Posterior vena cava (tissue), 2 donors: ENCODE measurements at places on chromosomes 5 and 9. TPM values are rescaled to one million over a fixed set of nuclear protein-coding genes. Genes with fewer than 3 reads are reported as not detected.

DNA sequence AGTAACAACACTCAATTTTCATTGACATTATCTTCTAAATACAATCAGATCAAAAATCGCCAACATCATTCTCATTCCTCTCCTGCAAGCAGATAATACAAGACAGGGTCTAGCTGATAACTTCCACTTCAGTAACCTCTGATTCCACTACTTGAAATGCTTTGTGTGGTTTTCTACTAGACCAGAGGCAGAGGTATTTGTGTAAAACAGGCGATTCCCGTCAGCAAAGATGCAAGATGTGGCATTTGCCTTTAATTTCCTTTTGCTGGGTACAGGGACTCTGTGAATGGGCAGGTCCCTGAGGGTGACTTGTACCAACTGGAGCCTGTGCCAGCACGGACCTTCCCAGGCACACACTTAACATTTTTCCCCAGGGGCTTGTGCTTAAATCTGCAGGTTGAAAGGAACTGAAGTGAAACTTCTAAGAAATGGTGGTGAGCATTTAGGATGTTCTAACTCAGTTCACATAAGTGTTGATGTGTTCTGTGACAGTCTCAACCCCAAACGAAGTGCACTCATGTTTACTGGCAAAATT, 625.5 kb upstream of the WWC1 start:
- DNase-seq, result no peak

- DNase-seq, result no peak
Measured at GRCh38 chr5:109451146-109451545, 41.4 kb upstream of the PJA2 start.

DNA sequence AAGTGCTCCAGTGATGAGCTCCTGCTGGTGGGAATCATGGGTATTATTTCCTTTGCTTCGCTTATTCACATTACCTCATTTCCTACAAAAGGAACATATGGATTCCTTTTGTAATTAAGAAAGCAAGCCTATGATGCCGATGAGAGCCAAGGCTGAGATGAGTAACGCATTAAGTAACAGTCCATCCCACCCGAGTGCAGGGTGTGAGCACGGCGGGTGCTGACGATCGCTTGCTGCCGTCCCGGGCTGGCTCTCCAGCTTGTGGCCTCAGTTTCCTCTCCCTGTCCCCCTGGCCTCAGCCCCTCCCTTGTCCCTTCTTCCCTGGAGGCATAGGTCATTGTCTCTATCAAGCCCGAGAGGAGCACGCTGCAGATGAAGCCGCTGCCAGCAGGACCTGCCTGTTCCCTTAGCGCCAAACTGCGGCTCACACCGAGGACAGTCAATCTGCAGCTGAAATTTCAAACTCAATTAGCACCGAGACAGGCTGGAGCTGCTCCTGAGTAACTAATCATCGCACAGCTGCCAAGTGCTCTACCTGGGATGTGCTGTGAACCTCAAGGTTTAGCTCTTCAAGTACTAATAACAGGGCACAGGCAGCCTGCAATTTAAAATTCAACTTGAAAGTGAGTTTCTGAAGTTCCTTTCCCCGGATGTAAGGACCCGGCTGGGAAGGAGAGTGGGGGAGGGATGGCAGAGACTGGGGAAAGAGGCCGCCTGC, 115.2 kb upstream of the RAPGEF1 start:
- no peak for DNase-seq

GRCh38 chr5:3943859-3944258, 348.2 kb downstream of the IRX1 start:
- no peak for DNase-seq

GRCh38 chr5:38613992-38614836, 57.8 kb upstream of the LIFR start:
- DNase-seq, result no peak

- DNase-seq, result no peak
Measured at GRCh38 chr5:104513121-104513602, 950.6 kb upstream of the NUDT12 start.

GRCh38 chr5:32928761-32929160, 217.6 kb downstream of the NPR3 start:
- DNase-seq, result no peak

- DNase-seq, result no peak
Measured at GRCh38 chr9:68869022-68869421, 144.9 kb downstream of the PRKACG start.

- no peak for DNase-seq
Measured at GRCh38 chr5:146862641-146863040, 15.9 kb downstream of the PPP2R2B start.

- DNase-seq, result no peak
Measured at GRCh38 chr5:103031607-103032006, 88.3 kb downstream of the GIN1 start.

DNA sequence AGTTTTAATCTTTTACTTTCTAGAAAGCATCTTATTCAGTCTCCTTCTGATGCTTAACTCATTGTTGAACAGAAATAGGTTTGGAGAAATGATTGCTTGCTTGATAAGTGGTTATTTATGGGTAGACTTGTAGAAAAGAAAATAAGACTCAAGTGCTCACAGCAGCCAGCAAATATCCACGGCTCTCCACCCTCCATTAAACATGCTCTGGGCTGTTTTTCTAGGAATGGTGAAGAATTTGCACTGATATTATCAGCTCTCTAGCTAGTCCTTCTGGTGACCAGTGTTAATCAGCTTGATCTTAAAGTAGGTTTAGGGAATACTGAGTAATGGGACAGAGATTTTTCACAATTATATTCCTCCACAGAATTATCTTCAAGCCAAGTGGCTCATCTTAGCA, 60.6 kb downstream of the SLC1A3 start:
- DNase-seq, result no peak

DNA sequence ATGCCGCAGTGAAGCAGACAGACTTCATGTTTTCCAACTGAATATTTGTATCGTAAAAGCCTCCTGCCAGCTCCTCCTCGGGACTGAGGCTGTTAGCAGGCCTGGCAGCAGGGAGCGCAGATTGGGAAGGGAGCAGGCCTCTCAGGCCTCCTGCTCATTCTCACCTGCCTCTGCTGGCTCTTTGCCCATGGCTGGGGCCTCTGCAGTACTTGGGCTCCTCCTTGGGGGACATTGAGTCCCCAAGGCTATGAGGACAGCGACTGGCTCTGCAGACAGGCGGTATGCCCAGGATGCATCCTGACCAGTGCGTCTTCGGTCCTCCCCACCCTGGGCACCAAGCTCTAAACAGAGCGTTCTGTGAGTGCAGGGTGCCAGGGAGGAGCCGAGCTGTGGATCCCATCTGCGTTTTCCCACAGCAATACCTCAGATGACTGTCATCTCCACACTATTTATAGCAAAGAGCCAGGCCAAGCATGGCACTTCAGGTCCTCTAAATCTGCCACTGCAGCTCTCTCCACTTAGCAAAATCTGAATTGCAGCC, 38.7 kb downstream of the TSTD2 start:
- no peak for DNase-seq

- no peak for DNase-seq
Measured at GRCh38 chr5:159527546-159528254, 197.4 kb upstream of the IL12B start.

The PCDHAC2 gene
- total RNA-seq, result 0.32 TPM

The ACTBL2 gene
- total RNA-seq, result not detected

The ZNF622 gene
- 21.9 TPM for total RNA-seq

The CARTPT gene
- total RNA-seq, result not detected

The BTNL3 gene
- total RNA-seq, result not detected

The SHROOM1 gene
- 5.2 TPM for total RNA-seq

The PCDHA7 gene
- total RNA-seq, result 0.19 TPM

The S100Z gene
- total RNA-seq, result 0.79 TPM

The GRIA1 gene
- 0.24 TPM for total RNA-seq

The OR13C9 gene
- total RNA-seq, result not detected

The GHR gene
- total RNA-seq, result 11.4 TPM
